CD8-positive, alpha-beta memory T cell (primary cell): ENCODE measurements at places on chromosomes 5 and 9. TPM values are rescaled to one million over a fixed set of nuclear protein-coding genes. Genes with fewer than 3 reads are reported as not detected.

The MACIR gene
- total RNA-seq = 10.5 TPM

The SLC1A3 gene
- 0.37 TPM for total RNA-seq

DNA sequence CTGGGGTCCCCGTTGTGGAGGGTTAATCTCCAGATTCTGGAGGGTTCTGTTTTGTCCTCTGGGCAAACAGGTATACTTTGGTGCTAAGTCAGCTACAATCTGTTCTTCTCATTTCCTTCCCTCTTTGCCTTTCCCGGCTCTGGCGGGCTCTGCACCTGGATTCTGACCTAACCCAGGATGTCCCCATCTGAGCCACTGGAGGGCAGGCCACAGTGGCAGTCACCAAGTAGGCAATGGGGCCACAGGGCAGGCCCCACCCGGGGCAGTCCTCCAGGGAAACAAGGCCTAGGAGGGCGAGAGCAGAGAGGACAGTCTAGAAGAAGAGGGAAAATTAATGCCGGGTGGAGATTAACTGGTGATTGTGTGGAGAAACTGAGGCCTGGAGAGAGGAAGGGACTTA is 40.4 kb upstream of the HRH2 start:
- no peak for DNase-seq

- DNase-seq = no peak
Measured at GRCh38 chr9:12862611-12863410, 88.0 kb downstream of the LURAP1L start.

- no peak for DNase-seq
Measured at GRCh38 chr5:35120715-35121114, 73.0 kb upstream of the AGXT2 start.

- DNase-seq = no peak
Measured at GRCh38 chr9:131670247-131671132, 69.4 kb downstream of the RAPGEF1 start.

- DNase-seq = no peak
Measured at GRCh38 chr5:123227216-123227615, 138.2 kb downstream of the PRDM6 start.

GRCh38 chr5:177475563-177476427 is 2.4 kb upstream of the DBN1 start:
- DNase-seq = no peak

DNA sequence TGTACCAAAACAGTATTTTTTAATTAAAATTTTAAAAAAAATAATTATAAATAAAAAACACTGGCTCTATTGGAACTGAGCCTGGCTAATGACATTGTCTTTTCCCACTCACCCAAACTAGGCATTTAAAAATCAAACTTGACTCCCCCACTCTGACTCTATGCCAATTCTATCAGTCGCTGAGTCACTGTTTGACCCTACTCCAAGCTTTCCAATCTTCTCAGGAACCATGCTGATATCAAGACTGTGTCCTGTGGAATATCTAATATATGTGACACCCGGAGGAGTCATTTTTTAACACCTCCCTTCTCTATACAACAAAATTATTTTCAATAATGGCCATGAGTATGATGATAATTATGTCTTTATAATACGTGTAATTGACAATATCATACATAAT is 171.6 kb upstream of the RASEF start:
- no peak for DNase-seq

- no peak for DNase-seq
Measured at GRCh38 chr9:21711504-21711903, 90.9 kb upstream of the MTAP start.

DNA sequence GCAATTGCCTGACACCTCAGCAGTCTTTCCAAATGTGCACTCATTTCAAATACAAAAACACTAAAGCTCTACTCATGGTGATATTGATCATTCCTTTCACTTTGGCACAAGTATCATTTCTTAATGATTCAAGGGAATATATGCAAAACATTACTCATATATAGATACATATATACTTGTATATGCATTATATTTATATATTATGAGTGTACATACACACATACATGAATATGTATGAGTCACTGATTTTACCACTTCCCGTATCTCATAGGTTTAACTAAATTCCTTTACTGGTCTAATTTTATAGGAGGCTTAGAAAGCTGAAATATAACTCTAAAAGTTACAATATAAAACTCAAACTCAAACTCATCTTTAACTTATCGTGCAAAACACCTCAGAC is 156.5 kb downstream of the CDH9 start:
- no peak for DNase-seq
